ENCODE measurements at places on chromosomes 16 and 17.
A peak's percentile ranks its signal among the peaks of the same experiment; 100 is the strongest.

DNA sequence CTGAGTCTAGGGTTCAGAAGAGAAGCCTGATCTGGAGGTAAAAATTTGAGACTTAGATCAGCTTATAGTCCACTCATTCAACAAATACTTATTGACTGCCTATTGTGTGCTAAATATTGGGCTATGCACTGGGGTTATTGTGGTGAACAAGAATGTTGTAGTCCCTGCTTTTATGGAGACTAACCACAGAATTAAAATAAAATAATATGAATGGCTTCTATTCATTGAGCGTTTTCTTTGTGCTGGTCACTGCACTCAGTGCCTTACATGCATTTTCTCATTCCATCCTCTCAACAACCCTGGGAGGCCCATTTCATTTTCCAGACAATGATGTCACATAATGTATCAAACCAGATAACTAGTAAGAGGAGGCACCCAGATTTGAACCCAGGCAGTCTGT is 4.8 kb downstream of the NEK8 start:
- DNase-seq: no peak

GRCh38 chr17:62656446-62656845 is 29.0 kb downstream of the MRC2 start:
- no peak for DNase-seq

- no peak for DNase-seq
Measured at GRCh38 chr17:29127840-29128239, 52.4 kb downstream of the MYO18A start.

DNA sequence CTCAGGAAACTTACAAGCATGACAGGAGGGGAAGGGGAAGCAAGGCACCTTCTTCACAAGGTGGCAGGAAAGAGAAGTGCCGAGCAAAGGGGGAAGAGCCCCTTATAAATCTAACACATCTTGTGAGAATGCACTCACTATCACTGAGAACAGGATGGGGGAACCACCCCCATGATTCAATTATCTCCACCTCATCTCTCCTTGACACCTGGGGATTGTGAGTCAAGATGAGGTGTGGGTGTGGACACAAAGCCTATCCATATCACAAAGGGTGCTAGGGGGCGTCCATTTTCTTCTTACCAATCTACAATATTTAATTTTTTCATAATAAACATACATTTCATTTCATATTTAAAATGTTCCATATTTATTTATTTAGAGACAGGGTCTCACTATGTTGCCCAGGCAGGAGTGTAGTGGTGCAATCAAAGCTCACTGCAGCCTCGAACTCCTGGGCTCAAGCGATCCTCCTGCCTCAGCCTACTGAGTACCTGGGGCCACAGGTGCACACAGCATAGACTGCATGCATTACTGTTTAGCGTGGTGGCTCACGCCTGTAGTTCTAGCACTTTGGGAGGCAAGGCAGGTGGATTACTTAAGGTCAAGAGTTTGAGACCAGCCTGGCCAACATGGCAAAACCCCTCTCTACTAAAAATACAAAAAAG is 26.5 kb upstream of the FAAP100 start:
- DNase-seq: no peak

DNA sequence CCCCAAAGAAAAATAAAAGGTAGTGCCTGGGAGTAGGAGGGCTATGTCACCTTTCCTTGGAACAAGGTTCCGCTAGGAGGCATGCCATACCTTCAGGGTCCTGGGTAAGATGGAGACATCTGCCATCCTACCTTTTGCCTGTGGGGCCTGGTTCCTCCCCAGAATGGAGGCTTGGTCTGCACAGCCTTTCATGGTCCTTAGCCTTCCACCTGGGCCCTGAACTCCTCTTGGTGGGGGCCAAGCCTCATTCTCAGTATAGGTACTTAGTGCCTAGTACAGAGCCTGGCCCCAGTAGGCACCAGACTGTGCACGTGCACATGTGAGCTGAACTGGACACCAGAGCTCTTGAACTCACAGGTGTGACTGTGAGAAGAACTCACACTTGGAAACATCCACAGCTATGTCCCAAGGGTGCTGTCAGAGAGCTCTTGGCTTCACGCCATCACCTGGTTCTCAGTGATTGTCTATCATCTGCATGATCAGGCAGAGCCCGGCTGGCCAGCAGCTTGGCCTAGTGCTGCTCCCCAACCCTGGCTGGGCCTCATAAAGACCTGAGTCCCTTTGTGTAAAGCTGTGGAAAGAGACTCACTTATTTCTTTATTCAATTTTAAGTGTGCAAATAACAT is 143.2 kb downstream of the SOCS1 start:
- no peak for DNase-seq

DNA sequence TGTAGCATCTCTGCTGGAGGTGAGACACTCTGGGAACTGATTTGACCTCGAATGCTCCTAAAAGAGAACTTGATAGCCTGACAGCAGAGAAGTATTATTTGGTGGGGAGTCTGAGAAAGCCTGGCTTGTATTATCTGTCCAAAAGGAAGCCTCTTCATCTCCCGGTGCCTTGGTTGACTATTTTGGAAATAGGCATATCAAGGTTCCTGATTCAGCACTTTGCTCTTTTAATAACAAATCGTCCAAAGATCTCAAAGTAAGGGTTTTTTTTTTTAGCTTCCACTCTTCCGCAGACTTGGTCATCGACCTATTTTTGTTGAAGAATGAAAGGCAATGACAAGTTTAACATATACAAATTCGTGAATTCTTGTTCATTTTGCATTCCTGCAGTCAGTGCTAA is 14.8 kb downstream of the TMEM186 start:
- DNase-seq: no peak

DNA sequence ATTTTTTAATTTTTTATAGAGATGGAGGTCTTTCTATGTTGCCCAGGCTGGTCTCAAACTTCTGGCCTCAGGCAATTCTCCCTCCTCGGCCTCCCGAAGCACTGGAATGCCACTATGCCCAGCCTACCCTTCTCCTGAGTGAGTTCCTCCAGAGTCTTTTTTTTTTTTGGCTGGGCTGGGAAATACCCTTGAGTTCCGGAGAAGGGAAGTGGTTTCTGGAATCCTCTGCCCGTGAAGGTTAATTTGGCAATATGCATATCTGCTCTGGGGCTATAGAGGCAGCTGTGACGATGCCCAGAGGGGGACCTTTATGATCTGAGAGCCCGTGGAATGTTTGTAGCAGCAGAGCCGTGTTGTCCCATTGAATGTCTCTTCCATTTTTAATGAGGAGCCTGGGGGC is 217.5 kb downstream of the RBFOX1 start:
- no peak for DNase-seq

DNA sequence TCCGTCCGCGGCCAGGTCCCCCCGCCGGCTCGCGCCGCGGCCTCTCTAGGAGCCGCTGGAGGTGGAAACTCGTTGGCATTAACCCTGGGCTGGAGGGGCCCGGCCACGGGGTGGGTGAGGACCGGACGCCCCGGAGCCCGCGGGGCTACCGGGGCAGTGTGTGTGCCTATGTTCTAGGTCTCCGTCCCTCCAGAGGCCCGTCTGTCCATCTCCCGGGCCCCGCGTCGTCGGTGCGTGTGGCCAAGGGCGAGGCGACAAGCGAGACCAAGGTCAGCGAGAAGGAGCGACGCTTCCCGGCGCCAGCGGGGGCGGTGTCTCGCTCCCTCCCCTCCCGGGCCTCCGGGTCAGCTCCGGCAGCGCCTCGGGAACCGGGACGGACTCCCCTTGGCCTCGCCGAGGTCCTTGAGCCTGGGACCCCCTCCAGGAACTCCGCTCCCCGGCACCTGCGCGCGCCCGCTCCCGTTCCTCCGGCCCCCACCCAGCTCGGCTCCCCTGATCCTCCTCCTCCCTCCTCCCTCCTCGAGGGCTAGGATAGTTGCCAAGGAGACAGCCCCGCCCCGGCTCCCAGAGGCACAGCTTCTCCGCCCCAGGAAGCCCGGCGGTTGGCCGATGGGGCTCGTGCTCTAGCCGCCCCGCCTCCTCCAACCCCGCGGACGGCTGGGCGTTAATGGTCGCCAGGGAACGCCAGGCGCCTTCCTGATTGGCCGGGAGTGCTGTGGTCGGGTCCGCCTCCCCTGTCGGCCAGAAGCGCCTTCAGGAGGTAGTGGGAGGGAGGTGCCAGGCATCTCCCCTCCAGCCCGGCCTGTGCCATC is 663 bp upstream of the ZNF768 start:
- peak; percentile 94 for DNase-seq

DNA sequence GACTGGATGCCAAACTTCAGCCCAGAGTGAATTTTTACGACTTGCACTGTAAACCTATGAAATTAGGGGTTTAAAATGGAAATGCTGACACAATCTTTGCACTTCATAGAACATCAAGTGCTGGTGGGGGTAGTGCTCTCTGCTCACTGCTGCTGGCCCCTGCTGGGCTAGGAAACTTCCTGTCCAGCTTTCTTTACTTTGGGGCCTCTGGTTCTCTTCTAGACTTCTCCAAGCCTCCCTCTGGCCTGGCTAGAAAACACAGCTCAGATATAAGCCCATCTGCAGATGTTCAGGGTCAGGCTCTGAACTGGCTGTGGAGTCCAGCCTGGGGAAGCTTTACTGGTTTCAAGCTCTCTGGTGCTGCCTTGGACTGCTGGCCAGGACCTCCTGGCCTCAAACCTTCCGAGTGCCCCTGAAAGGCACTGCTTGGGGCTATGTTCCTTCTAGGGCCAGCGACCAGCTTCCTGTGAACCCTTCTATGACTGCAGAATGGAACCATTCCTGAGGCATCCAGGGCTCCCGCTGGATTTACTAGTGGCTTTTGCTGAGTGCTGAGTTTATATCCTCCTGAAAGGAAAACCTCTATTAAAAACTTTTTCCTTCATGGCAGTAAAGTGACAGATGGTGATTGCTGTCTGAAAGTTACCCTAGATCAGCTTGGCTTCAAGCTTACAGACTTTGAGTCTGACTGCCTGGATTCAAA is 59.4 kb downstream of the TBX4 start:
- no peak for DNase-seq

DNA sequence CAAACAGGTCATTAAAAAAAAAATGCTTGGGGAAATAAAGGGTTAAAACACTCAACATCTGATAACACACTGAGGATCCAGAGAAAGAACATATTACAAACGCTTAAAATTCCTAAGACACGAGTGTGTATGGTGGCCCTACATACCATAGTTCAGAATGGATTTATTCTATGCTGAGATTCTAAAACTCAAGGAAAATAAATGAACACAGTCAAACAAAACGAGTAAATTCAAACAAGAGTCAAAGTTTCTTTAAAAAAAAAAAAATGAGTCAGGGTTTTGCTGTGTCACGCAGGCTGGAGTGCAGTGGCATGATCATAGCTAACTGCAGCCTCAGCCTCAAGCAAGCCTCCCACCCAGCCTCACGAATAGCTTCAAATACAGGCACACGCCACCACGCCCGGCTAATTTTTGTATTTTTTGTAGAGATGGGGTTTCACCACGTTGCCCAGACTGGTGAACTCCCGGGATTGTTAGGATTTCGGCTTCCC is 17.4 kb downstream of the CRK start:
- no peak for DNase-seq

Measured in CD4-positive, alpha-beta T cell treated with Interferon alpha-2 for 1 hour (primary cell).